ENCODE measurements at places on chromosomes 16 and 17.

GRCh38 chr17:81693509-81694210, 9.5 kb upstream of the MRPL12 start:
- no peak for DNase-seq

GRCh38 chr16:19210280-19210924, 42.4 kb downstream of the SYT17 start:
- no peak for DNase-seq

- no peak for DNase-seq
Measured at GRCh38 chr17:74605361-74605760, 13.3 kb upstream of the CD300LD start.

DNA sequence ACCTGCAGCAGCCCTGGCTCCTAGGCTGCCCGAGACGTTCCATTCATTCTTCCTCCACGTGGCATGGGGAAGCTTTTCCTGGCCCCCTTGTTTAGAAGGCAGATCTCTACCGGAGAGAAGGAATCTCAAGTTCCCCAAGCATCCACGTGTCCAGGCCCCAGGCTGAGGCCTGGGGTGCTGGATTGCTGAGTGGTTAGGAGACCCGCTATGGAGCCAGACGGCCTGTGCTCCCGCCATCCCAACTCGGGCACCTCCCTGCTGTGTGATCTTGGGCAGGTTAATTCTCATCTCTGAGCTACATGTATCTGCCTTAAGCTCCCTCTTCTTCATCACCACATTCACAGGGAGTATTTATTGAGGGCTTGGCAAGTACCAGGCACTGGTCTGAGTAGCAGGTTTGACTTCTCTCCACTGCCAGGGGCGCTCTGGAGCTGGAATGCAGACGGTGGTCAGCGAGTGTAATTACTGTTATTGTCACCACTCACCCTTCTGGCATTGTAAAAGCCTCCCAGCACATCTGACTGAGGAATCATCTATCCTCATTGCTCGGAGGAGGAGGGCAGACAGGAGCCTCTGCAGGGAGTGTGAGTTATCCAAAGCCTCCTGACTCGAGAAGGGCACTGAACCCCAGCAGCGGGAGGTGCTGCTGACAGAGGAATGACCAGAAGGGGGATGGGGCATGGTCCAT, 1.1 kb upstream of the ADGRG1 start:
- DNase-seq, result no peak

DNA sequence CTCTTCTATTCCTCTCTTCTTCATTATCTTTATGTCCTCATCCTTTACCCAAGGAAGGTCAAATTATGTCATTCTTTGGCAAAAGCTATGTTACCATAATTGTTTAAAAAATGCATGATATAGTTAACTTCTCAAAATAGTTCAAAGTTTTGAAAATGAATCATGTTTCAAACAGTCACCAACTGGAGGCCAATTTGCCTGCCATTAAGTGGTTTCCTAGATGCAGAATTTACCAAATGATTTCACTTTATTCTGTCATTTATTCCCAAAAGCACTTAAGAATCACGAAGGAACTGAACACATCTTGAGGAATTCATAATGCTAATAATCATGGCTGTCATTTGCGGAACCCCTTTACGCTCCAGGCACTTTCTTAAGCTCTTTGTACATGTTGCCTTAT, 190.9 kb upstream of the CDH11 start:
- no peak for DNase-seq

DNA sequence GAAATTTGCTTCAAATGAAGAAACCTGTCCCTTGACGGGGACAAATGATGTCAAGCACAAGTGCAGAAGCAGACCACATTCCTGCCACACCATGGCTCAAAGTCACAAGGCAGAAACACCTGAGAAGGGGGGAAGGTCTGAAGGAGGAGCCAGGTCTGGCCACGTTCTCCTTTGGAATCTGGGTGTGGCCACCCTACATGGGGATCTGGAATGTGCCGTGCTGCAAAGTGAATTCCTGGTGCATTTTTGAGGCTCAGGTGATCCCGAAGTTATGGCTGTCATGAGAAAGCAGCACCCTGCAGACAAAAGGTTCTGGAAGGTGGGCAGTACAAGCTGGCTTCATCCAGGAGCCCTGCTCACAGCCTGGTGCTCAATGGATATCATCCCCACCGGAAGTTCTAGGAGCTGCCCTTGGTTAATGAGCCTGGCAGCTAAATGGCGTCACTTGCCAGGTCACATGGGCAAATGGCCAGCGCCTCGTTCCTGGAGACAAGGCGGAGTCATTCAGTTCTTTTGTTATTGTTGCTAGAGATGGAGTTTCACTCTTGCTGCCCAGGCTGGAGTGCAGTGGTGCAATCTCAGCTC, 20.1 kb upstream of the ADCY9 start:
- no peak for DNase-seq

DNA sequence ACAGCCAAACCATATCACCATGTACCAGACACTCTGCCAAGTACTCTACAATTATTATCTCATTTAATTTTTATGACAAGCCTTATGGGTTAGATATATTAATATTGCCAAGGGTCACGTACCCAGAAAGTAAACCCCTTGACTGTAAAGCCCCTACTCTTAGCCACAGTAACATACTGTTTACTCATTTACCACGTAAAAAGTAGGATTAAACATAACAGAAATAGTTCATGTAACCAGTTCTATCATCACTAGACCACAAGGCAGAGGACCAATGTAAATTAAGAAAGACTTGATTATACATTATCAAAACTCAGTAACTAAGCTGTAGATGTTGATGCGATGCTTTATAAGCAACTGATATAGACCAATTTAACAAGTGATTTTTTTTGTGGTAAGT, 101.5 kb upstream of the CNTNAP4 start:
- DNase-seq, result no peak

DNA sequence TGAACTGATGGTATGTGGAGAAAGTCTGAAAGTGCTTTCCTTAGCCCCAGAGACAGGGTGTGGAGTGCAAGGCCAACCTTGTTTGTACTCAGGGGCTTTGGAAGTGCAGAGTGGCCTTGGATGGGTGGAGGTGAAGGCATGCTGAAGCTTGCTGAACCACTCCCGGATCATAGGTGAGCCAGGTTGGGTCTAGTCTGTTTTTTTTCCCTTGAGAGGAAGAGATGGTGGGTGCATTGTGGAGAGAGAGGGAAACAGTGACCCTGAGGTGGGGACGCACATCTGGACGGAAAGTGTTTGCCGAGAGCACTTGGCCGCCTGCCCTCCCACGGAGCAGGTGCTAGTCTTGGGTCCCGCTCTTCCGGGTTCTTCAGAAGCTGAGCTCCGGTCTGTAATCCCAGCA, 12.5 kb downstream of the ABAT start:
- DNase-seq, result no peak

DNA sequence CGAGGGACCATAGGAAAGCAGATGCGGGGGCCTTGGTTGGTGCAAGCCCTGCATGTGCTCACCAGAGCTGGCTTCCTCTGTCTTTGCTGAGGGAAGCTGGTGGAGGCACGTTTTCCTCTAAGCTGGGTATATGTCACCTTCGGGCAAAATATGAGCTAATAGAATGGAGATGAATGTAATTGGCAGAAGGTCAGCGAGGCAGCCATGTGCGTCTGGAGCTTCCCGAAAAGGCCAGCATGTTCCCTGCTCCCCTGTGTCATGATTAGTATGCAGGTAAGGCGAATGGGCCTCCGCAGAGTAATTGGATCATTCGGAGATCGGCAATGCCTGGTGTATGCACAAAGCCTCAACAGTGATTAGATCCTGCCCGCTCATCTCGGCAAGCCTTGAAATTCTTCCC, 806.2 kb upstream of the EEF2KMT start:
- no peak for DNase-seq

GRCh38 chr17:79829004-79829403, 10.2 kb downstream of the CBX4 start:
- no peak for DNase-seq

GRCh38 chr17:20302246-20302917, 165.0 kb downstream of the LGALS9B start:
- DNase-seq, result no peak

DNA sequence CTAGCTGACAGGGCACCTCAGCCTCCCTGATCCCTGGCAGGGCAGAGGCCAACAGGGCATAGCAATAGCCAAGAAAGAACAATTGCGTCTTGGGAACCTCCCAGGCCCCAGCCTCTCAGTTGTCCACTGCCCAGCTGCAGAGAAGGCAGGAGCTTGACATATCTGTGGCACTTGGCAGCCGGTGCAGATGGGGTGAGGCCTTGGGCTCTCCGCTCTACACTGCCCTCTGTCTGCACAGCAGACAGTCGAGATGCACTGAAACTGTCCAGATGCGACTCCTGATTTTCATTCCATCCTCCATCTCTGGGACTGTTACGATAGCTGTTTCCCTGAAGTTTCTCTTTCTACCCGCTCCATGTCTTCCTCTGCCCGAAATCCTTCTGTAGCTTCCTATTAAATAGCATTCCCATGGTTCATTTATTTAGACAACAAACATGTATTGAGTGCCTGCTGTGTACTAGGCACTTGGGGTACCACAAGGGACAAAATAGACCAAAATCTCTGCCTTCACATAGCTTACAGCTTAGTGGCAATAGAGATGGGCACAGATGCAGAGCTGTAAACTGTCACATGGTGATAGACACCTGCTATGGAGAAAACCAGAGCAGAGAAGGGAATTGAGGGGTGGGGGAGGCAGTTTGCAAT, 3.3 kb downstream of the POLR3E start:
- no peak for DNase-seq

DNA sequence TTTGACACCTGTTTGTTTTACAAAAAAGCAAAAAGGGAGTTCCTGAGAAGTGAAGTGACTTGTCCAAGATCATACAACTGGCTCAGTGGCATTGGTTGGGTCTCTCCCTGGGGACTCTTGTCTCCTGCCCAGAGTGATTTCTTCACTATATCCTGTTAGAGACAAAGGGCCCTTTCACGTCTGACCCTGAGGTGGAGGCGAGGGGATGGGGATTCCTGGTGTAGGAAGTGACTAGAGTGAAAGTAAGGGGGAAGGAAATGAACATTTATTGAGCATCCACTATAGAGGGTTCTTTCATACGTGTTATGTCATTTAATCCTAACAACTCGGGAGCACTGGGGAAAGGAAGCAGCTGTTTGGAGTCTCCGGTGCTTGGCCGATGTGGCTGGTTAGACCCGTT, 9.0 kb downstream of the ITGB3 start:
- no peak for DNase-seq

DNA sequence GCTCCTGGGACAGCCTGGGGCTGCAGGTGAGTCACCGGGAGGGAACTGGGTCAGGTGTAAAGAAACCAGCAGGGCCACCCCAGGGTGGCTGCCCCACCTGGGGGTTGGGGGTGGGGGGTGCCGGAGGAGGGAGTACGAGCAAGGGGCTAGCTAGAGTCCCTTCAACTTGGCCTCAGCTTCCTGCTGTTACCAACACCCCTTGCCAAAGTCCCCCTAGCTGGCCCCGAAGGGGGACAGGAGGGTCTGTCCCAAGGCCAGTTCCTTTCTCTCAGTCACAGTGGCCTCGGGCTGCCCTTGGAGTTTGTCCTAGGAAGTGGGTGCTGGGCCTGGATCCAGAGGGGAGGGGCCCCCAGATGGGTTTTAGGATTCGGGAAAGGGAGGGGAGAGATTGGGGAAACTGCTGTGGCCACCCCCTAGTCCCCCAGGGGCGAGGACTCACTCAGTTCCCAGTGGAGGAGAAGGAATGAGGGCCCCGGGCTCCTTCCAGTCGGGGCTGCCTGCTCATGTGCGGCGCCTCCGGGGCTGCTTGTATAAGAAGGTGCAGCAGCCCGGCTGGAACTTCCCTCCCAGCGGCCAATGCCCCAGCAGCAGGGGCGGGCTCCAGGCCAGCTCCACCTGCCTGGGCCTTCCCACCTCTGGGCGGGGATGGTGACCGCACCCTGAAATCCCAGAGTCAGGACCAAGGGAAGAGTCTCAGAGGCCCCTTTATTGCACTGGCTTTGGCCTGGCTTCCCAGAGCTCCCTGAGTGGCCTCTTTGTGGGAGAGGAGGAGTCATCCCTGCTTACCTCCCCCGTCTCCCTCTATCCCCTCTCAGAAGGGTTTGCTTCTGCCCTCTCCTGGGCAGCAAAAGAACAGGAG, 7.3 kb downstream of the ARHGAP27 start:
- DNase-seq, result no peak

GRCh38 chr17:76633628-76634328, 9.8 kb downstream of the ST6GALNAC1 start:
- no peak for DNase-seq

GRCh38 chr16:82643936-82644630, 17.3 kb downstream of the CDH13 start:
- no peak for DNase-seq

DNA sequence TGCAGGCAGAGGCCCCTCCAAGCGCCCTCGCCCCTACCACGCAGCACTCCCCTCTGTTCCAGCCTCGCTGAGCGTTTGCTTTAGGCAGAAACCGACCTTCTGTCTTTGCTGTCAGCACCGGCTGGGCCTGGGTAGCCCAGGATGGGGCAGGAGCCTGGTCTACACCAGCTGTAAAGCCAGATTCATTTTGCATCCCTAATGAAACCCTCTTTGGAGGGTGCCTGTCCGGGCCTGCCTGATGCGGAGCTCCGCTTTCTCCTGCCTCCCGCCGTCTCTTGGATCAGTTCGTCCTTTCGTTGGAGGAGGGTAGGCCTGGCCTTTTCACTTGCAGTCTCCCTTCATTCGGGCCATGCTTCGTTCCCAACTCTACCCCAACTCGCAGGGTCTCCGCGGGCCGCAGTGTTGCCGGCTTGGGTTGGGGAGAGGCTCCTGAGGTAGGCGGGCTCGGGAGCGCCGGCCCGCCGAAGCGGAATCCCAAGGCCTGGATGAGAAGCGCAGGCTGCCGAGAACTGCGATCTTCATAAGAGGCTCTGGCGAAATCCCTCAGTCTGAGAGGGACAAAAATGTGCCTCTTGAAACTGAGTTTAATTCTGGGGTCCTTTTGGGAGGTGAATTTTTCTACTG, 4.8 kb upstream of the HOXB8 start:
- no peak for DNase-seq

GRCh38 chr17:14940108-14940937, 324.8 kb downstream of the PMP22 start:
- DNase-seq, result no peak

DNA sequence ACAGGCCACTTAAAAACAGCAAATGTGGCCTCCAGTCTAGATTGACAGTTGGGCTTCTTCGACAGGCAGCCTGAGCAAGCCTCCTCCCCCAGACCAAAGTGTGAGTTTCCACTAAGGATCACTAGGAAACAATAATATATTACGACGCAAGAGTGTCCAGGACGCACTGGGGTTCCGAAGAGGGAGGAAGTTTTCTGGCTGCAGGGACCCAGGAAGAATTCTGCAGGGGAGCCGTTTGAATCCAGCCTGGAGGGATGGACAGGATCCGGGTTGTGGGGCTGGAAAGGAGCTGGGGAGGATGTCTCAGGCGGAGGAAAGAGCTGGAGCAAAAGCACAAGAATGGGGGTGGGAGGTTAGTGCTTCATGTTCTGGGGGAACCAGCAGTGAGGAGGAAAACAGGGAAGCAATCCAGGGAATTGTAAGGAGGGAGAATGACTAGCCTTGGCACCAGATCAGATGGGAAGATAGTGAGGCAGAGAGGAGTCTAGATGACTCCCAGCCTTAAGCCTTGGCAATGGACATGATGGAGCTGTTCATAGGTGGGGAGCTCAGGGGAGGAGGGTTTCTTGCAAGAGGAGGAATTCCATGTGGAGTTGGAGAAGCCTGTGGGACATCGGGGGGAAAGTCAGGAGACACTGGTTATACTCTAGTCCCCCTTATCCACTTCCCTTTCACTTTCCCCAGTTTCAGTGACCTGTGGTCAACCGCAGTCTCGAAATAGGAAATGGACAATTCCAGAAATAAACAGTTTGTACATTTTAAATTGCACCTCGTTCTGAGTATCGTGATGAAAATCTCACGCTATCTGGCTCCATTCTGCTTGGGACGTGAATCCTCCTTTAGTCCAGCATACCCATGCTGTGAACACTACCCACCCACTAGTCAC, 26.6 kb downstream of the NGFR start:
- DNase-seq, result no peak

Measured in stimulated activated CD4-positive, alpha-beta T cell treated with anti-CD3 and anti-CD28 coated beads, TNF-alpha, amount 100 ng/mL, for 24 hours (primary cell).